ENCODE measurements at places on chromosomes 7 and 10. TPM values are rescaled to one million over a fixed set of nuclear protein-coding genes. Genes with fewer than 3 reads are reported as not detected.

GRCh38 chr10:132376394-132376851 lies 20.6 kb upstream of the PWWP2B start:
- no peak for DNase-seq

DNA sequence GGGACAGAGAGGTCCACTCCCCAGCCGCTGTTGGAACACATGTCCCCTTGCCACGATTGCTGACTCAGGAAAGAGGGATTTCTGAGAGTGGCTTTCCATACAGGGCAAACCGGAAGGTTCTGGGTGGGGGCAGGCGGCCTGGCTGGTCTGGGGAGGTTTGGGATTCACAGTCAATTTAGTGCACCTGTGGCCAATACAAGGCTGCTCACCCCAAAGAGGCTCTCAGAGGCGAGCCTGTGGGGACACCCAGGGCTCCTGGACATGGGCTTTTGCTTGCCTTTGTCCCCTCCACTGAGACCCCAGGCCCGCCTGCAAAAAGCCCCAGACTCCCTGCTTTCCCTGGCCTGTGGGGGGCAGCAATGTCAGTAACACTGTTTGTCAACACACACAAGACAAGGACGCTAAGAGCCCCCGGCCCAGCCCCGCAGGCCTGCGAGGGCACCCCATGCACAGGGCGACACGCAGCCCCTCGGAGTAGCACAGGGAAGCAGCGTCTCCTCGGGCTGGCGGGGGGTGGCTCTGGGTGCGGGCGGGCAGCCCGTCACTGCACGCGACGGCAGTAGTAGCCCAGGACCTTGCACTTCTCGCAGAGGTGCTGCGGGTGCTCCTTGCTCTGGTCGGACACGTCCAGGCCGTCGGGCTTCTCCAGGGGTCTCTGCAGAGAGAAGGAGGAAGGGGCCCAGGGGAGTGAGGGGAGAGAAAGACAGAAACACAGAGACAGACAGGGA lies 38.7 kb downstream of the PPIF start:
- DNase-seq, result peak; percentile 17

DNA sequence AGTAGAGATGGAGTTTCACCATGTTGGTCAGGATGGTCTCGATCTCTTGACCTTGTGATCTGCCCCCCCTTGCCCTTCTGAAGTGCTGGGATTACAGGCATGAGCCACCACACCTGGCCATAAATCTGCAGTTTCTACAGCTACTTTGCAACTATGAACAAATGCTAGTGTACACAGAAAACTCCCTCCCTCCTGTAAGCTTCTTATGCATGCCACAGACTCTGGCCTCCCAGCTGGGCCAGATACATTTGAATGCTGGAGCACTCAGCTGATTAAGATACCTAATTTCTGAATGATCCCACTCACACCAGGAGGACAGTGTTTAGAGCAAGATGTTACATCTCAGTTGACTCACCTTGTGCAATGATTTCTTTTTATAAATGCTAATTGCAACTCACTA lies 486.2 kb downstream of the KCNMA1 start:
- DNase-seq, result no peak

The PAX4 gene
- total RNA-seq, result 0.88 TPM

DNA sequence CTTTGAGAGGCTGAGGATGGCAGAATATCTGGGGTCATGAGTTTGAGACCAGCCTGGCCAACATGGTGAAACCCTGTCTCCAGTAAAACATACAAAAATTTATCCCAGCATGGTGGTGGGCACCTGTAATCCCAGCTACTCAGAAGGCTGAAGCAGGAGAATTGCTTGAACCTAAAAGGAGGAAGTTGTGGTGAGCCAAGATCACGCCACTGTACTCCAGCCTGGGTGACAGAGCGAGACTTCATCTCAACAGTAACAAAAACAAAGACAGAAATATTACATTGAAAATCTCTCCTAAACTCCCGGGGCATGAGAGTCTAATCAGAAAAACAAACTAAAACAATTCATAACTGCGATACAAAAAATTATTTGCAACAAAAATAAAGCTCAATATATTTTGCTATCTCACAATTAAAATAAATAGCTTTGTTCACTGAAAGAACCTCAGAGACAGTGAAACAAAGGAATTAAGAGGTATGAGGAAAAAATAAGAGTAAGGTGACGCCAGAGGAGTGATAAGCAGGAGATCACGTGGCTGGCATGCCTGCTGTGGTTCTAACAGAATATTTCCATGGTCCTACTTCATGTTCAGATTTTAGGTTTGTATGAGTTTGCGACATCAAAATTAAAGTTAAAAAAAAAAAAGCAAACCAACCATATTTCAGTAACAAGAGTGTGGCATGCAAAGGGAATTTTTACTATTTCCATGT lies 527.7 kb upstream of the POM121L12 start:
- DNase-seq, result no peak

The GPR37 gene
- total RNA-seq, result 1.5 TPM

- DNase-seq, result peak; percentile 69
Measured at GRCh38 chr10:59678884-59679301, 30.8 kb downstream of the SLC16A9 start.

The RPA3 gene
- total RNA-seq, result 53.3 TPM

- no peak for DNase-seq
Measured at GRCh38 chr10:62153191-62153590, 115.5 kb downstream of the RTKN2 start.

The MYH16 gene
- total RNA-seq, result not detected

The PDZD8 gene
- total RNA-seq, result 68.5 TPM

GRCh38 chr10:72886621-72887020 lies 6.9 kb upstream of the OIT3 start:
- DNase-seq, result no peak

DNA sequence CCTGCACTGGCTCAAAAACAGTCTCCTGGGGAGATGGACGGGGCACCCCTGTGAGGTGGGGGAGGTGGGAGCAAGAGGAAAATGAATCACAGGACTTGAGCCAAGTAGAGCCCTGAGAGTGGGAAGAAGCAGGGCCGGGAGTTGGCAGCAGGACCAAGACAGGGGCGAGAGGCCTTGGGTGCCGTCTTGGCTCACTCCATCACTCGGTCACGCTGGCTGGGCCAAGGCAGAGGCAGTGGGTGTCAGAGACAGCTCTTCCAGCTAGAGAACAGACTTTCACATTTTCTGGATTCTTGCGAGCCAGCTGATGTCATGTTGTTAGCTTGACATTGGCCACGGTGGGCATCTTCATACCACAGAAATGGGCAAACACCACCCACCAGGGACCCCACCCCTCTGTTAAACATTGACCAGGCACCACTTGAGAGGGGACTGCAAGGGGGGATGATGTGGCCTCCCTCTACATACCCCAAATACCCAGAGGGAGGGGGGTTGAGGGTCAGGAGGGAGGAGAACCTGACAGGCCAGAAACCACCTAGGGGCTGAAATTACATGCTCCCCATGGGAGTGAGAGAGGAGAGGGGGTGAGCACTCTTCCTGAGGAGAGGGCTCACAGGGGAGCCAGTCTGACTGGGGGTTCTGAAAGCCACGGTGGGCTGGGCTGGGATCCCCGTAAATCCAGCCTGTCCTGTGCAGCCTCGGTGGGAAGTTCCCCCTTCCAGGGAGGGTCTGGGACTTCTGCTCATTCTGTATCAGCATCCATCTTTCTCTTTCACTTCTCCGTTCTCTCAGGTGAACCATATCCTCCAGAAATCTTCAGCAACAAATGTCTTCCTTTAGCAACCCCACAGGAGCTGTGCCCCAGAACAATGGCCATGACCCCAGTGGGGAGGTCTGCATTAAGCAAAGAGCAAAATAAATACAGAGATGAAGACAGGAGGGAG lies 19.6 kb downstream of the CAMK2B start:
- peak; percentile 11 for DNase-seq

GRCh38 chr7:3056234-3057065 lies 12.8 kb upstream of the CARD11 start:
- DNase-seq, result no peak

The OR6V1 gene
- total RNA-seq, result not detected

DNA sequence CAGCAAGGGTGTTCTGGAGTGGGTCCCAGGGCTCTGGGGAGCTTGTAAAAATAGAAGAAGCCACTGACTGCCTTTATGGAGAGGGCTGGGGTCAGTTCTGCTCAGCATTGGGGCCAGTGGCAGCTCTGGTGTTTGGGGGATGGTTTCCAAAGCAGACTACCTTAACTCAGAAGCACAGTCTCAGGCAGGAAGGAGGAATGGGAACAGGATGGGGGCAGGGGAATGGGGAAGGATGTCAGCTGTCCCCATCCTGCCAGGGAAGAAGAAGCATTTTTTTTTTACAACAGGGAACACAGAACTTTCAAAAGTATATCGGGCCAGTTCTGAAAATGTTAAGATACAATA lies 28.8 kb downstream of the TSPAN15 start:
- no peak for DNase-seq

DNA sequence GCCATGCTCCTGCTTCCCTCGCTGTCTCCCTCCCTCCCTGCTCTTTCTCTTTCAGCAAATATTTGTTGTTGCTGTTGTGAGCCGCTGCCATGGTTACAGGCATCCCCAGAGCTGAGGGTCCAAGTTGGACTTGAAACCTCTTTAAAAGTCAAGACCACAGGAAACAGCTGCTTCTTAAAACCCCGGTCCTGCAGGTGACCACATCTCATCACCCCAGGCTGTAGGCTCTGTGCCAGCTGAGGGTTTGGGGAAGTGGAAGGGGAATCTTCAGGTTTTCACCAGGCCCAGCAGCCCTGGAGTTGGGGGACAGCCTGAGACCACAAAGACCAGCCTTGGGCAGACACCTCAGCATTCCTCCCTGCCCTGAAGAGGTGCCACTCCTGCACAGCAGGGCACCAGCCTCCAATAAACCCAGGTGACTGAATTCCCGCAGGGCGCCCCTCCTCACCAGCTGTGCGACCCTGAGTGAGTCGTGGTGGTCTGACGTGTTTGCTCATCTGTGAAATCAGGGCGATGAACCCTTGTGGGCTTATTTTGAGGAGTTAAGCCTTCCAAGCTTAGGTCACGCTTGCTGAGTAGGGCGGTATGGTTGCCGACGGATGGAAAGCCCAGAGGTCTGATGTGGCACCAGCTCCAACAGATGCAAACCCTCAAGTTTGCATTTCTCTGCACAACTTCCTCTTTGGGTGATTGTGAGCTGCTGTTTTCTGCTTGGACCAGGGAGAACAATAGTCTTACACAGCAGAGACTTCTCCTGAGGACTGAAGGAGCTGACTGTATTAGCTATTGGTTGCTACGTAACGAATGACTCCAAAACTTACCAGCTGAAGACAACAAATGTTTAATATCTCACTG lies 24.8 kb downstream of the NPTX2 start:
- no peak for DNase-seq

- DNase-seq, result no peak
Measured at GRCh38 chr7:32072397-32072796, 2.2 kb upstream of the PDE1C start.

The DLX5 gene
- total RNA-seq, result not detected

The CCDC6 gene
- total RNA-seq, result 65.8 TPM

- no peak for DNase-seq
Measured at GRCh38 chr10:49688920-49689319, 9.5 kb downstream of the C10orf53 start.

DNA sequence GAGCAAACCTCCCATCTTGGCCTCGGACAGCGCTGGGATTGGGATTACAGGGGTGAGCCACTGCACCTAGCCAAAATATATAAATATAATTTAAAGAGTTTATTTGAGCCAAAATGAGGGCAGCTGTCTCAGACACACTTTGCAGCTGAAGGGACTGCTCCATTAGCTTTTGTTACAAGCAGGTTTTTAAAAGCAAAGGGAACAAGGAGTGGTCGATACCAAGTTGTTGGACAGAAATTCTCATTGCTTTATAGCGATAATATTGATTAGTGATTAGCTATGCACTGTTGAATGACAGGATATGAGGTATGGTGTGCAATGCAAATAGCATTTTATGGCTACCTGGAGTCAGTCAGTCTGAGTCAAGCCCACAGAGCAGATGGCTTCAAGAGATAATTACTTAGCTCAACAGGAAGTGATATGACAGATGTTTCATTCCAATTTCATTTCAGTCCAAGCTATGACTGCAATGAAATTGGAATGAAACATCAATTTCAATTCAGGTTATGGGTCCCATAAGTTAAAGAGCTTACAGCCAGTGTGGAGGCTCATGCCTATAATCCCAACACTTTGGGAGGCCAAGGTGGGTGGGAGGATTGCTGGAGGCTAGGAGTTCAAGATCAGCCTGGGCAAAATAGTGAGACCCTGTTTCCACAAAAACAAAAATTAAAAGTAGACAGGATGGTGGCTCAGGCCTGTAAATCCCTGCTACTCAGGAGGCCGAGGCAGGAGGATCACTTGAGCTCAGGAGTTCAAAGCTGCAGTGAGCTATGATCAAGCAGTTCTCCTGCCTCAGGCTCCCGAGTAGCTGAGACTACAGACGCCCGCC lies 23.1 kb downstream of the TYW1 start:
- DNase-seq, result no peak

The IQCE gene
- 23.2 TPM for total RNA-seq

- DNase-seq, result no peak
Measured at GRCh38 chr10:74839708-74840107, 13.3 kb downstream of the KAT6B start.

The C7orf57 gene
- total RNA-seq, result 0.24 TPM

DNA sequence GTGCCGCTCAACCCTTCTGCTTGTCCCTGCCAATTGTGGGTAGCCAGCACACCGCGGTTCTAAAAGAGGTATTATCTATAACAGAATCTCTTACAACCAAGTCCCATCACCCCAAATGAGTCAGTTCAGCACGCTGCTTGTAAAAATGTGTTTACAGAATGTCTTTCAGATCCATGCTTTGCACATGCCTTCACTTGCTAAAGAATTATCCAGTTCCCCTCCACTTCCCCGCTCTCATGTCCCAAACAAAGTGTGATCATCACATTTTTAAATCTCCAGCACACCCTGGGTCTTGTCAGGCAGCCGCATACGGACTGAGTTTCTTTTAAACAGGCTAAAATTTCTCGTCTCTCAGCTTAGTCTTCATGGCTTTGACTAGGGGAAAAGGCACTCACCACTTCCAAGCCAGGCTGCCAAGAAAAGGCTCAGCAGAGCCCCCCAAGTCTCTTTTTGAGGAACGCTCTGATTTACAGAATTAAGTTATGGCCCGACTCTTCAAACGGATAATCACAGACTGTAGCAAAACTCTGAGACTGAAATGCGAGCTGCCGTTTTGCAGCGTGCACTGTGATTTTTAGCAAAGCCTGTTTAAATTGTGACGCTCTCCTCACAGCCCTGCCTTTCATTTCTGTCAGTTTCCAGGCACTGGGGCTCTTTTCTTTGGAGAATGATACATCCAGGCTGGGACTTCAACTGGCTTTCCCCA lies 29.8 kb upstream of the FGFR2 start:
- DNase-seq, result no peak

GRCh38 chr10:35409094-35409582 lies 72.8 kb downstream of the CCNY start:
- DNase-seq, result no peak

- DNase-seq, result no peak
Measured at GRCh38 chr10:94632954-94633353, 50.6 kb upstream of the CYP2C18 start.

DNA sequence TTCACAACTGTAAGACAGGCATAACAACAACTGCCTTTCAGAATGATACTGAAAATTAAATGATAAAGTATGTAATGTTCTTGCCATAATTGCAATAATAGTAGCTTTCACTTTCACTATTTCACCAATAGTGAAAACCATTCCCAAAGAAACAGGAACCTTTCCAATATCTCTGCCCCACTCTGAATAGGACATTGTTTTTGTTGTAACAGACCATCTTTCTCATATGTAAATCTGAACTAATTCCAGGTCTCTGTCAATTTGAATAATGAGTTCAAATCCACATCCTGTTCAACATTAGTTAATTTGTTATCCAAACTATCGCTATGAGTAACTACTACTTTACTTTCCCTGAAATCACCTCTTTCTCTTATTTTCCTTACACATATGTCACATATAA lies 148.0 kb downstream of the LRRN3 start:
- no peak for DNase-seq

GRCh38 chr7:88169717-88170320 lies 50.0 kb downstream of the SRI start:
- DNase-seq, result no peak
